ENCODE measurements at places on chromosomes 1 and 21. TPM values are rescaled to one million over a fixed set of nuclear protein-coding genes. Genes with fewer than 3 reads are reported as not detected.

DNA sequence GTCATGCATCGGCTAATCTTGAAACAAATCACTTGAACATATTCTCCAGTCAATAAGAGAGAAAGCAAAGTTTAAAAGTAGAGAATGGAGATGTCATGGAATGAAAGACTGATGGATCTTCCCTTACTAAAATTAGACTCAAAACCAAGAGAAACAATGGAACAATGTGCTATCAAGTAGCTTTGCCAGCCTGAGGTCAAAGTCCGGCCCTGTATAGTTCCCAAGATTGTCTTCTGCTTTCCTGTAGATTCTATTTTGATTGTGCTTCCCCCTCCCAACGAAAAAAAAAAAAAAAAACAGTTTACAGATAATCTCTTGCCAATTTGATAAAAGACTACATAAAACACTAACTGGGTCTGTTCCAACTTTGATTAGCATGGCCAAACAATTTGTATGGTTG lies 40.8 kb upstream of the KIRREL1 start:
- DNase-seq: no peak
- H3K27me3 ChIP-seq: peaks cover 70% of the 10 kb centered on the region
- H3K36me3 ChIP-seq: no peaks in the 10 kb centered on the region
- no peak overlapping the region for H3K4me3 ChIP-seq
- no peak overlapping the region for H3K27ac ChIP-seq
- no peaks in the 10 kb centered on the region for H3K4me1 ChIP-seq

DNA sequence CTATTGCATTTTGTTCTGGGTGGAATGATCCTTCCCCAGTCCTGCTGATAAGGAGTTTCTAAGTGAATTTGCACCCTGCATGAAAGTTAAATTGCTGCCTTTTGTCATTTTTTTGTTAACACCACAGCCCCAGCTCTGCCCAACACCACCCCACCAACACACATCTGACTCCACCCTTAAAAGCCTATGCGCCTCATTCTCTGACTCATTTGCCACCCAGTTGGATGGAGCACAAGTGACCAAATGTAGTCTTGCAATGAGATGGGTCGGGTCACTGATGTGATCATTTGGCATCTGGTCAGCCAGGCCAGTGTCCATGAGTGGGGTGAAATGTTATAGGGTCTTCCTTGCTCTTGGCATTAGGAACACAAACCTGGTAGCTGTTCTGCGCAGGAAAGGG lies 256.8 kb downstream of the KAZN start:
- no peak overlapping the region for H3K27ac ChIP-seq
- H3K27me3 ChIP-seq: peaks cover 46% of the 10 kb centered on the region
- DNase-seq: no peak
- no peak overlapping the region for H3K4me3 ChIP-seq
- H3K36me3 ChIP-seq: no peaks in the 10 kb centered on the region
- peaks cover 3% of the 10 kb centered on the region for H3K4me1 ChIP-seq

DNA sequence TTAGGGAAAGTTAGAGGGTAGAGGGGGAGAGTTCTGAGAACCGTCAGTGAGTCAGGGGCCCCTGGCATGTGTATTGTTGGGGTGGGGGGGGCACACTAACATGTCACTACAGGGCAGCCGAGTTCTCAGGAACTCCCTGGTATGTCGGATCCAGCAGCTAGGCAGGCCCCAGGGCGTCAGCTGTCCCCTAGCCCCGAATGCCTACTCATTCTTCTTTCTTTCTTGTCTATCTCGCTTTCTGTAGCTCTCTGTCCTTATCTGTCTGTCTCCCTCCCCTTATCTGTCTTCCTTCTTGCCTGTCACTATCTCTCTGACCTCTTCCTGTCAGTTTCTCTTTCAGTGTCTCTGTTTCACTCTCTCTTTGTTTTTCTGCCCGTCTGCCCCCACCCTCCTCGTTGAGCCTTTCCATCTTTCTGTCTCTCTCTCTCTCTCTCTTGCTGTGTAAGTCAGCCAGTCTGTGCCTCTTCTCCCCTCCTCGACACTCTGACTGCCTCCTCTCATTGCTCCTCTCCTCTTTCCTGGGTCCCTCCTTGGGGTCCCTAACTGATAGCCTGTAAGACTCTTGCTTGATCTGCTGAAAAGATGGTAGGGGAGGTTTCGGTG lies 2.4 kb downstream of the NTRK1 start:
- H3K27ac ChIP-seq: no peak overlapping the region
- H3K4me3 ChIP-seq: no peak overlapping the region
- peaks cover 22% of the 10 kb centered on the region for H3K4me1 ChIP-seq
- peaks cover 37% of the 10 kb centered on the region for H3K27me3 ChIP-seq
- no peak for DNase-seq

DNA sequence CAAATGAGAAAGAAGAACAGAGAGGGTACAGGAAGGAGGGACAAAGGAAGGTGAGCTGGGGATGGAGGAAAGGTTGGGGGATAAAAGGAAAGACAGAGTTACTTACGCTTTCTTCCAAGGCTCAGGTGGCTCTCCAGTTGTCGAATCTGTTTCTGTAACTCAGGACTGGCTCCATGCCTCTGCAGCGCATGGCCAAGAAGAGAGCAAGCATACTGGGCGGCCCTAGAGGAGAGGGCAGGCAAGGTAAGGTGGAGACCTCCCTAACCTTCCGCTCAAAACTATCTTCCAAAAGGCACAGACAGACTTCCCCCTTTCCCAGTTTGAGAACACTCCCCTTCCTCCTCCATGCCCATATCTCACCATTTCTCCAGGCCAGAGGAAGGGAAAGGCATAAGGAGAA lies 922 bp downstream of the PEX11B start:
- no peak overlapping the region for H3K27ac ChIP-seq
- H3K4me1 ChIP-seq: peaks cover 24% of the 10 kb centered on the region
- DNase-seq: no peak

The ASCL5 gene
- 2.4 TPM for total RNA-seq

DNA sequence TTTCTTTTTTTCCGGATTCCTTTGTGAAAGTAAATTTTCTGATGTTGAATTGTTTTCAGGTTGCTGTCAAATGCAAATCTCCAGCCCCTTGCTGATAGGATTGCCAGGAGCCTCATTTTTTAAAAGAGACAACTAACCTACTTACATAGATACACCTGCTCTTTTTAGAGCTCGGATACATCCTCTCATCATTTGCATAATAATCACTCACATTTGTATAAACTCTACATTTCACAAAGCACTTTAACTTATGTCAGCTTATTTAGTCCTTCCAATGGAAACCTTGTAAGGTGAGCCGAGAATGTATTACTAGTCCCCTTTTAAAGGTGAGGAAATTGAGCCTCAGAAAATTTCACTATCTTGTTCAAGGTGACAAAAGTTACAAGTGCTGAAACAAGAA lies 84.8 kb downstream of the KCTD3 start:
- DNase-seq: no peak
- no peak overlapping the region for H3K4me3 ChIP-seq
- no peaks in the 10 kb centered on the region for H3K4me1 ChIP-seq
- H3K27ac ChIP-seq: no peak overlapping the region
- H3K36me3 ChIP-seq: no peaks in the 10 kb centered on the region

DNA sequence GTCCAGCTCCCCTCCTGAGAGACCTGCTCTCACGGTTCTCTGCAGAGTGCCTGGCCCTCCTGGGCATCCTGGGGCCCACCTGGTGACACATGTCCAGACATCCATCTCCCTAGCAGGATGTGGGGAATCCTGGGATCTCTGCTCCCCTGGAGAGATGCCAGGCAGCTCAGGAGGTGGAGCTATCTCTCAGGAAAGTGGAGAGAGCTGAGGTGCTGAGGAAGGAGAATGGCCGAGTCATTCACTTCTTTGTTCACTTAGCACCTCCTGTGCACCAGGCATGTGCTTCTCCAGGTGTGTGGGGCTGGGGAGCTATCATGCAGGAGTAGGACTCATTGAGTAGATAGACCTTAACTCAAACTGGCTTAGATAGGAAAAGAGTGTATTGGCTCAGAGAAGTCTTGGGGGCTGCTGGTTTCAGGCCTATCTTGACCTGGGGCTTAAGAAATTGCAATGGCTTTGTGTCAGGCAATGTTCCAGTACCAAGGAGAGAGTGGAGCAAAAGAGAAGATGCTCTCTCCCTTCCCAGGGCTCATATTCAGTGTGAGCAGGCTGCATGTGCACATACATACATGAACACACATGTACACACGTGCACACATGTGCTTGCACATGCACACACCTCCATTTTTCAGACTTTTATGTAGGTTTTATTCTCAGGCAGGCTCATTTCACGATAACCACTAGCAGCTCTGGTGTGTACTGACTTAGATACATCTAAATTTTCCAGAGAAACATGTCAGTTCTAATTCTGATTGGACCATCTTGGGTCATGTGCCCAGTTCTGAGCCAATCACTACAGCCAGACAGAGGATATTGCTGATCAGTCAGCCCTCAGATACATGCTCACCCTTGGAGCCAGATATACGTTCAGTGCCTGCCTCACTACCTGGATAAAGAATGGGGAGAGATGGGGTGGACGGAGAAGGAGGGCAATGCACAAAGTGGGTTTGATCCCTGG lies 437.6 kb downstream of the PTPRU start:
- no peaks in the 10 kb centered on the region for H3K4me1 ChIP-seq
- H3K27me3 ChIP-seq: no peaks in the 10 kb centered on the region
- no peak overlapping the region for H3K27ac ChIP-seq

The HLX gene
- total RNA-seq: 8.1 TPM

The CIART gene
- 19.0 TPM for total RNA-seq

DNA sequence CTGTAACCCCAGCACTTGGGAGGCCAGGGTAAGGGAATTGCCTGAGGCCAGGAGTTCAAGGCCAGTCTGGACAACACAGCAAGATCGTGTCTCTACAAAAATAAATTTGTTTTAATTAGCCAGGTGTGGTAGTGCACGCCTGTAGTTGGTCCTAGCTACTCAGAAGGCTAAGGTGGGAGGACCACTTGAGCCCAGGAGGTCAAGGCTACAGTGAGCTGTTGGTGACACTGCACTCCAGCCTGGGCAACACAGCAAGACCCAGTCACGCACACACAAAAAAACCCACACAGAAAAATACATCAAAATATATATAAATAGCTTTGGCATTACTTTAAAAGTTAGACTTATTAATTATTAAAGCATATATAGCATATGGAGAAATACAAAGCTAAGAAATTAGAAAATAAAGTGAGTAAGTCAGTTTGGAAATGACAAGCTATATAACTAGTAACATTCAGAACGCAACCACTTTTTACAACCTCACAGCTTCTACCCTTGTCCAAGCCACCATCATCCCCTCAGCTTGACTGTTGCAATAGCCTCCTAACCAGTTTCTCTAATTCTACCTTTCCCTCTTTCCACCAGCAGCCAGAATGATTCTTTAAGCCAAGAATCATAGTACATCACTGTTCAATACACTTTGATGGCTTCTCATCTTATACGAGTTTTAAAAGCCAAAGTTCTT lies 14.5 kb downstream of the PIK3R3 start:
- H3K36me3 ChIP-seq: no peaks in the 10 kb centered on the region
- no peak overlapping the region for H3K27ac ChIP-seq
- DNase-seq: no peak
- no peak overlapping the region for H3K4me3 ChIP-seq
- no peaks in the 10 kb centered on the region for H3K27me3 ChIP-seq
- H3K4me1 ChIP-seq: no peaks in the 10 kb centered on the region

GRCh38 chr1:33971913-33972312 lies 108.0 kb downstream of the HMGB4 start:
- H3K27ac ChIP-seq: no peak overlapping the region
- no peaks in the 10 kb centered on the region for H3K36me3 ChIP-seq
- DNase-seq: no peak
- no peak overlapping the region for H3K4me3 ChIP-seq

The CFAP74 gene
- not detected for total RNA-seq

- H3K36me3 ChIP-seq: peaks cover 97% of the 10 kb centered on the region
- no peak overlapping the region for H3K4me3 ChIP-seq
- peak; percentile 50 for DNase-seq
- no peak overlapping the region for H3K27ac ChIP-seq
Observed at GRCh38 chr21:41750051-41750450, 16.8 kb downstream of the RIPK4 start.

The DUSP10 gene
- 6.2 TPM for total RNA-seq

The VTCN1 gene
- total RNA-seq: 0.12 TPM

DNA sequence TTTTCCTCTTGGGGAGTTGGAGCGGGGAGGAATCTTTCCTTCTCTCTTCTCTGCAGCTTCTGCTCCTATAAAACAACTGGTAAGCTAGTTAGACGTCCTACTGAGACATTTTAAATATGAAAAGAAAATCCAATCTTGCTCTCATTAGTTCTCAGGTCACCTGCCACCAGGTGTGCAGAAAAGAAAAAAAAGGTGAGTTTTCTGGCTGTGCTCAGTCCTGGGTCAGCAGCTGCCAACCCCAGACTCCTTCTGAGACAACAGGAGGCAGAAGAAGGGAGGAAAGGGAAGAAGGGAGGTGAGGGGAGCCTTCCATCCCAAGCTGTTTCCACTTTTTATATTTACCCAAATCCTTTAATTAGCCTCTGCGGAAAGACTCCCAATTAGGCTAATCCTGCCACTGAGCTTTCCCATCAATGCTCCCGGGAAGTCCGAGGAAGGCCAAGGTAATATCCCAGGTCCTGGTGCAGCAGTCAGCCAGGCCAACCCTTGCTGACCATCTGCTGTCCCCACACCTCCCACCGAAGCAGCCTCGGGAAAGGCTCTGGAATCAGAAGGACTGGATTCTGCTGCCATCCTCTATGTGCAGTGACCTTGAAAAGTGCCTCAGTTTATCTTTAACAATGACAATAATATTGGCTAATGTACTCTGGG lies 33.4 kb downstream of the GLIS1 start:
- H3K36me3 ChIP-seq: no peaks in the 10 kb centered on the region
- H3K4me1 ChIP-seq: no peaks in the 10 kb centered on the region
- no peak overlapping the region for H3K27ac ChIP-seq

- no peaks in the 10 kb centered on the region for H3K36me3 ChIP-seq
- no peaks in the 10 kb centered on the region for H3K27me3 ChIP-seq
- H3K4me3 ChIP-seq: peak within 1 kb of the TSS; percentile 81
- H3K27ac ChIP-seq: no peak within 1 kb of the TSS
- peaks cover 6% of the 10 kb centered on the region for H3K4me1 ChIP-seq
Observed at GRCh38 chr1:236064674-236065508, at the start of gene NID1. NID1 (minus strand) TSS chr1:236065090; CDS start chr1:236065079, 11 bp downstream.

GRCh38 chr1:44144962-44145756 lies 3.7 kb upstream of the KLF18 start:
- no peaks in the 10 kb centered on the region for H3K4me1 ChIP-seq
- H3K36me3 ChIP-seq: no peaks in the 10 kb centered on the region
- no peak for DNase-seq
- H3K4me3 ChIP-seq: no peak overlapping the region

GRCh38 chr1:115373305-115373704 lies 35.3 kb upstream of the NGF start:
- H3K4me3 ChIP-seq: no peak overlapping the region
- H3K36me3 ChIP-seq: no peaks in the 10 kb centered on the region
- H3K27ac ChIP-seq: no peak overlapping the region
- peak; percentile 60 for DNase-seq

GRCh38 chr21:35988416-35989137 lies 71.7 kb downstream of the SETD4 start:
- H3K36me3 ChIP-seq: no peaks in the 10 kb centered on the region
- H3K27ac ChIP-seq: no peak overlapping the region

- no peaks in the 10 kb centered on the region for H3K36me3 ChIP-seq
- 0 out of 2 replicates have a peak, but pooled peaks cover 4% of the 10 kb centered on the region for H3K4me1 ChIP-seq
- H3K4me3 ChIP-seq: no peak overlapping the region
- no peak for DNase-seq
Observed at GRCh38 chr1:64231654-64232053, 28.2 kb downstream of the UBE2U start.

- H3K36me3 ChIP-seq: no peaks in the 10 kb centered on the region
- H3K27me3 ChIP-seq: no peaks in the 10 kb centered on the region
- no peaks in the 10 kb centered on the region for H3K4me1 ChIP-seq
Observed at GRCh38 chr1:5374192-5374591, 618.0 kb downstream of the NPHP4 start.

GRCh38 chr1:206735553-206736031 lies 35.0 kb upstream of the IL19 start:
- no peaks in the 10 kb centered on the region for H3K27me3 ChIP-seq
- peaks cover 25% of the 10 kb centered on the region for H3K36me3 ChIP-seq
- peaks cover 6% of the 10 kb centered on the region for H3K4me1 ChIP-seq
- H3K27ac ChIP-seq: no peak overlapping the region
- H3K4me3 ChIP-seq: no peak overlapping the region
- DNase-seq: no peak
